ENCODE measurements at places on chromosomes 16 and 17.

GRCh38 chr17:37791447-37792399 is 46.9 kb upstream of the HNF1B start:
- DNase-seq = no peak

- DNase-seq = no peak
Observed at GRCh38 chr17:58060596-58061191, 22.5 kb upstream of the DYNLL2 start.

GRCh38 chr16:89596061-89596689 is 17.3 kb upstream of the DPEP1 start:
- no peak for DNase-seq

DNA sequence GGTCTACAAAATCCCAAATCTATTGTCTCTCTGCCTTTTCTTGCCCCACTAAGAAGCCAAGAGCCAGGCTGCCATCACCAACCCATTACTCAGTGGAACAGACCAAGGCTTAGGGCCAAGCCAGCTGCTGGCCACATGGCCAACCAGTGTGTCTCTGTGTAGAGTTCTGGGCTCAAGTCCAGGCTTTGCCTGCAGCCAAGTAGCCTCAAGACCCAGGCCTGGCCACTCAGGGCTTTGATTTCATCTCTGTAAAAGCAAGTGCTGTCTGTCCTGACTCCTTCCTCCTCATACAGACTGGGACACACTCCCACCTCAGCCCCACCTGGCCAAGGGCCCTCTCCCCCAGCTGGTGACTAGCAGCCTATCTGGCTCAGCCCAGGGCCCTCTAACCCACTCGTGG is 14.6 kb downstream of the SREBF1 start:
- no peak for DNase-seq

- no peak for DNase-seq
Observed at GRCh38 chr16:81469710-81470535, 25.3 kb downstream of the CMIP start.
